ENCODE measurements at places on chromosomes 6 and 20. TPM values are rescaled to one million over a fixed set of nuclear protein-coding genes. Genes with fewer than 3 reads are reported as not detected.

The PACRG gene
- 1.7 TPM for total RNA-seq

The EPB41L1 gene
- 42.8 TPM for total RNA-seq

DNA sequence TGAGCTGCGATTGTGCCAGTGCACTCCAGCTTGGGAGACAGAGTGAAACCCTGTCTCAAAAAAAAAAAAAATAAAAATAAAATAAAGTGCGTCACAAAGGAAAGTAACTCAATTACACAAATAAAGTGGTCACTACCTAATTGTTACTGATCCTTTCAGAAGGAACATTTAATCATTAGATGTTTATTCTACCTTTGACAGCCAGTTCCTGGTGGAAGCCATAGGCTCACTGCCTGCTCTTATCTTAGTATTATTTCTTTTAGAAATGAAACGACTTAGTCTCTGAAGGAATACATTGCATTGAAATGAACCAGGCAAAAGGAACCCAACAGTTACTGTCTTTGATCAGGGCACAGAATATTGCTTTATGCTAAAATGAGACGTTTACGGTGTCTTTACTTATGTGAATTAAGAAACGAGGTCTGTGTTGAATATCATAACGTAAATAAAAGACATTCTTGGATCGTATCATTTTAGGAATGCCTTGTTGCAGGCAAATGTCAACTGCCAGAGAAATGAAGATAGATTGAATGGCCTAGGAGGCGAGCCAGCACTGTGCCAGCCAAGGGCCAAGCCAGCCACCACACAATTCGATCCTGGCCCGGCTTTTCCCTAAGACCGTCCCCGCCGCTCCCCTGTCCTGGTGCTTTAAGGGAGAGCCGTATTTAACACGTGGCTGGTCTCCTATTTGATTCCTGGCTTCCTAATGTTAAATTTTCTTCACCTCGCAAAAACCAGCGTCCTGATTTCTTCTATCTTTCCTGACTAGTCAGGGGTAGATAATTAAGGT is 136.7 kb upstream of the GMDS start:
- no peak overlapping the region for H3K27ac ChIP-seq
- H3K4me1 ChIP-seq, result peaks cover 17% of the 10 kb centered on the region
- DNase-seq, result no peak
- H3K27me3 ChIP-seq, result no peaks in the 10 kb centered on the region
- no peak overlapping the region for H3K4me3 ChIP-seq
- peaks cover 7% of the 10 kb centered on the region for H3K36me3 ChIP-seq

DNA sequence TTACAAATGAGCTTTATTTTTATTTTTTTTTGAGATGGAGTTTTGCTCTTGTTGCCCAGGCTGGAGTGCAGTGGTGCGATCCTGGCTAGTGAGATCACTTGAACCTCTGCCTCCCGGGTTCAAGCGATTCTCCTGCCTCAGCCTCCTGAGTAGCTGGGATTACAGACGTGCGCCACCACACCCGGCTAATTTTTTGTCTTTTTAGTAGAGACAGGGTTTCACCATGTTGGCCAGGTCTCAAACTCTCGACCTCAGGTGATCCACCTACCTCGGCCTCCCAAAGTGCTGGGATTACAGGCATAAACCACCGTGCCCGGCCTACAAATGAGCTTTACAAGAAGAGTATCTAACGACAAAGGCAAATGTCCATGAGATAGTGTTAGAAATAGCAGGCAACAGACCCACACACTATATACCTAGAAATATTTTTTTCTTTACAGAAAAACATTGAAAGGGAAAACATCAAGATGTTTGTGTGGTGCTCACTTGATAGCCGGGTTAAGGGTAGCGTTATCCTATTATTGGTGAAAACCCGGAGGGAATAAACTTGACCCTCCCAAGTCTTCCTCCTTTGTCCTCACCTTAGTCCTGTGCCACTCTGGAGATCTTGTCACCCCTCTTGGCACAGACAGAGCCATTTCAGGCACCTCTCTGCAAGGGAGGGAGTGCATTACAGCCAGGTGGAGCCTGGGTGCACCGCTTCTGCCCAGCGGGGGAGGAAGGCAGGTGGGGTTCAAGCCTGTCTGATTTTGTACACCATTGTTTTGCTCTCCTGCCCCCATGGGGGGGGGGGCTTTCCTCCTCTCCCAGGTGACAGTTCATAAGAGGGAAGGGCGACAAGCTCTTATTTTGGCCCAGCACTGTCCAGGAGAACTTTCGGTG is 21.0 kb upstream of the AVP start:
- H3K4me3 ChIP-seq, result no peak overlapping the region
- no peaks in the 10 kb centered on the region for H3K4me1 ChIP-seq
- no peaks in the 10 kb centered on the region for H3K27me3 ChIP-seq
- H3K36me3 ChIP-seq, result peaks cover 5% of the 10 kb centered on the region

DNA sequence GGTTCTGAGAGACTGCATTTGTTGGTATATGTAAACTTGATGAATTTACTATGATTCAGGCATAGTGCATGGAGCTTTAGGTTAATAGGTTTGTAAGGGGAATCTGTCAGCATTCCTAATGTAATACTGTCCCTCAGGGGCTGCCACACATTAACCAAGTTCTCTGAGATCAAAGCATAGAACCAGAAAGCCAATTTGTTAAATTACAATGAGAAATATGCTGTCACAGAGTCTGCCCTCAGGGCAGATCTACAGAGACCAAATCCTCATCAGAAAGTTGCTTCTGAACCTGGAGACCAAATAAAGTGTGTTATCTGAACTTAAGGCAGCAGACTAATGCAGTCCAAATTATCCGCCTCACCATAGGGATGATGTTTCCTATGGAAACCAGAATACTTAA is 250.8 kb upstream of the HTR1E start:
- no peak overlapping the region for H3K4me3 ChIP-seq
- no peak for DNase-seq
- peak overlapping the region; percentile 7 for H3K27ac ChIP-seq
- peaks cover 38% of the 10 kb centered on the region for H3K4me1 ChIP-seq
- H3K36me3 ChIP-seq, result peaks cover 6% of the 10 kb centered on the region

GRCh38 chr6:151498327-151498726 is 4.5 kb downstream of the CCDC170 start:
- H3K27me3 ChIP-seq, result peaks cover 36% of the 10 kb centered on the region
- H3K4me3 ChIP-seq, result no peak overlapping the region
- no peak for DNase-seq
- H3K27ac ChIP-seq, result peak overlapping the region; percentile 51

DNA sequence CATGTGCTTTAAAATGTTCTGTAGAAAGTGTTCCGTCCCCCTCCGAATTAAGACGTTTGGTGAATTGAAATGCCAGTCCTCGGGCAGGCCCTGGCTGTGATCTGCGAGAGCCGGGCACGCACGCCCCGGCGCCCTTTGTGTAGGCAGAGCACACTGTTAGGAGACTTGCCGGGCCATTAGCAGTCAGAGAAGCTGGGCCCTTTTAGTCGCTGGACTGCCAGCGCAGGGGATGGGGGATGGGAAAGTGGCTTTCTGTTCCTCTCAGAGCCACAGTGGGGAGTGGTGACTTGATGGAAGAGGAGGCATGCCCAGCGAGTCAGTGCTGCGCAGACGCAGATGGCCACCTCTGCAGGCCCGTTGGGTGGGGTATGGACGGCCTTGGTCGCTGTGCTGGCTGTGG is 2.2 kb downstream of the PPP1R3G start:
- peak overlapping the region; percentile 41 for H3K4me3 ChIP-seq
- no peaks in the 10 kb centered on the region for H3K36me3 ChIP-seq
- no peak overlapping the region for H3K27ac ChIP-seq
- peaks cover 43% of the 10 kb centered on the region for H3K27me3 ChIP-seq

DNA sequence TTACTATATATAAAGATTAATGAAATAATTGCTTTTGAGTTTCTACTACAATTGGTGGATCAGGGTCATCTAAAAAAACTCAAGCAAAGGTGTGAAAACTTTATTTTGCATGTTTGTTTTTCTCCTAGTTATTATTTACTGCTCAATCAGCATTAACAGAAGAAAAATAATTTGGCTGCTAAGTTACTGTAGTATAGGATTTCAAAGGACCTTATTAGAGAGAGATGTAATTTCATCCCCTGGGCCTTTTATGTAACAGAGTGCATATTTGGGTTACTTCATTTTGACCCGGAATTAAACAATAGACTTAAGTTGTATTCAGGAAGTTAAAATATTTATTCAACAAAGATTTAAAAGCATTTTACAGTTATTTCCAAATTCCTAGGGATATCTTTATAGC is 49.8 kb downstream of the EYA4 start:
- no peak overlapping the region for H3K27ac ChIP-seq
- H3K36me3 ChIP-seq, result peaks cover 7% of the 10 kb centered on the region
- H3K4me3 ChIP-seq, result no peak overlapping the region
- no peak for DNase-seq
- peaks cover 23% of the 10 kb centered on the region for H3K4me1 ChIP-seq

- no peaks in the 10 kb centered on the region for H3K36me3 ChIP-seq
- DNase-seq, result no peak
- no peak overlapping the region for H3K4me3 ChIP-seq
Observed at GRCh38 chr6:100899202-100899601, 18.1 kb upstream of the ASCC3 start.

DNA sequence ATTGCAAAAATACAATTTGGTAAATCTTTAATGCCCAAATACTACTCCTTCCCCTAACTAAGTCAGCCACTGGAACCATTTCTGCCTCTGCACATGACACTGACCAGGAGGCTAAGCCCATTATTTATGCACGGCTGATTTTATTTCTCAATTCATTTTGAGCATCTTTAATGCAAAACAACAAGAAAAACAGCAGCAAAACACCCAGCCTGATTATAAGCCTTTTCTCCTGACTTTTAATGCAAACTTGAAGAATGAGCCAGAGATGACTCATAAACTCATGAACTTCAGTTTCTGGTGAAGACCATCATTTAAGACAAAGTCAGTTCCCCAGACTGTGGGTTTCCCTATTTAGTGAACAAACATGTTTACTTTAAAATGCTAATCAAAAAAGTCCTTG is 51.6 kb downstream of the CYP24A1 start:
- peak overlapping the region; percentile 92 for H3K27ac ChIP-seq
- H3K27me3 ChIP-seq, result no peaks in the 10 kb centered on the region
- H3K36me3 ChIP-seq, result no peaks in the 10 kb centered on the region
- no peak for DNase-seq
- peaks cover 26% of the 10 kb centered on the region for H3K4me1 ChIP-seq

DNA sequence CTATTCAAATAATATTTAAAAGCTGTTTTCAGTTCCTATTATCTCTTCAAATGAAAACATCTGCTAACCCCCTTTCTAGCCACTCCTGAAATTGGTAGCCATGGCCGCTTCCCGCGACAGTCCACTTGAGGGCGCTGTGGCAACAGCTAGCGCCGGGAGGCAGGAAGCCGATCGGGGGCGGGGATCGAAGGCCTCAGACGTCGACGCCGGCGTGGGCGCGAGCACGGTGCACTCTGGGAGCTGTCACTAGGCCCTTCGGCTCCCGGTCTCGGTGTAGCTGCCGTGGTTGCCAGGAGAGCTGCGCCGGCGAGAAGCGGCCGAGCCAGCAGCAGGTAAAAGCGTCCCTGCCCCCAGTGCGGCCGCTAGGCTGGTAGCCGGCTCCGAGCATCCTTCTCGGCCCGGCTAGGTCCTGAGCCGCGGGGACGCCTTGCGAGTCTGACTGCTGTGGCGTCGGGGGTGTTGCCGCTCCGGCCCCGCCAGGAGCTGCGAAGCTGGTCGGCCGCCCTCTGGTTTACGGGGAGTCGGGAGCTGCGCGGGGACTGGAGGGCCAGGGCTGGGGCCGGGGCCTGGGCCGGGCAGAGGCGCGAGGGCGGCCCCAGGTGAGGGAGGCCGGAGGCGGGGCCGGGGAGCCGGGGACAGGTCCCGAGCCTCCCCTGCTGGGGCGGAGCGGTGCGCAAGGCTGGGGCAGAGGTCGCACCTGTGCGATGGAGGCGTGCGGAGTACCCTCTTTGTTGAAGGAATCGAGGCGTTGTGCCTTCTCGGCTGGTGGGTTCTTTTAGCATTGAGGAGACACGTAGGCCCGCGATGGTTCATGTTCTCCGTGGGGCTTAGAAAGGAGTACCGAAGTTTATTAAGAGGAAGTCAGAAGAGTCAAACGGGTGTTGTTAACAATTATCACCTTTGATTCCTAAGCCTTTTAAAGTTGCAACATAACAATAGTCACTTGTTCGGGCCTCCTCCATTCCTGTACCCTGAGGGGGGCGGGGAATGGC is at the start of gene DOP1A:
Gene DOP1A (plus strand): TSS at position 224 of the 992 bp plus-strand sequence. CDS start 29,307 bp downstream, outside the sequence.
- no peaks in the 10 kb centered on the region for H3K36me3 ChIP-seq
- peak; percentile 89 for DNase-seq
- no peaks in the 10 kb centered on the region for H3K27me3 ChIP-seq
- H3K4me1 ChIP-seq, result peaks cover 28% of the 10 kb centered on the region
- H3K27ac ChIP-seq, result peak within 1 kb of the TSS; percentile 90

DNA sequence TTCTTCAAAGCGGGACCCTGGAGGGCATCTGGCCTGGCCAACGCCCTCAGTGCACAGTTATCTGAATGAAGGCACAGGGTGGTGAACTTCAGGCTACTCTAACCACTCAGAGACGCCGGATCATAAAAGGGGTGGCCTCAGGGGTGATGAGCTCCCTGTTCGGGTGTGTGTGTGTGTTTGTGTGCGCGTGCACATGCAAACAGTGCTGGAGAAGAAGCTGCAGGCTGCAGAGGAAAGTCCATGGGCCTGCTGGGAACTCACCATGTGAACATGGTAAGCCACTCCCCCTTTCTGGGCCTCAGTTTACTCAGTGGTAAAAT is 42.0 kb downstream of the KIAA1755 start:
- H3K27ac ChIP-seq, result no peak overlapping the region
- H3K4me3 ChIP-seq, result no peak overlapping the region
- DNase-seq, result no peak

DNA sequence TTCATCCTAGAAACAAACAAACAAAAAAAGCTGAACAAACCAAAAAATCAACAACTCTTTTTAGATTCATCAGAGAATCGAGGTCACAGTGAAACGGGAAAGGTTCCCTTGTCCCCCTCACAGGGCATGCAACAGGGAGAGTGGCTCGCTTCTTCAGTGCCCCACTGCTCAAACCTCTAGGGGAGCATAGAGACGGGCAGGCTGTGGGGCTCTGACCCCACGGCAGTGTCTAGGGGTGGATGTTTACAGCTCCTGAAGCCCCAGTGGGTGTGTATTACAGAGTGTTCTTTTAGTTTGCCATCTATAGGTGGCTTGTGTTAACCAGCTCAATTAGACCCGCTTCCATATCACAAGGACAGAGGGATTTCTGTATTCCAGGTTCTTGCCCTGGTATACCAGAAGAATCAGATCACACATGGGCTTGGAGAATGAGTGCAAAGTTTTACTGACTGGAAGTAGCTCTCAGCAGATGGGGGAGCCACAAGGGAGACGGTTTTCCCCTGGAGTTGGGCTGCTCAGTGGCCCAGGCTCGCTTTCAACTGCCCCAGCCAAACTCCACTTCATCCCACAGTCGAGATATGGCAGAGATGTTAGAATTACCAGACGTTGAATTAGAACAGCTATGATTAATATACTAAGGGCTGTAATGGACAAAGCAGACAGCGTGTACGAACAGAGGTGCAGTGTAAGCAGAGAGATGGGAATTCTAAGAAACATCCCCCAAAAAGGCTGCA is 192.6 kb upstream of the CST7 start:
- H3K27ac ChIP-seq, result no peak overlapping the region
- H3K4me1 ChIP-seq, result no peaks in the 10 kb centered on the region
- DNase-seq, result peak; percentile 17
- H3K27me3 ChIP-seq, result no peaks in the 10 kb centered on the region
- H3K36me3 ChIP-seq, result no peaks in the 10 kb centered on the region
- H3K4me3 ChIP-seq, result no peak overlapping the region
